Smooth muscle cell of the brain vasculature (primary cell): ENCODE measurements at places on chromosomes 2 and 18.
A peak's percentile ranks its signal among the peaks of the same experiment; 100 is the strongest.

GRCh38 chr2:99911736-99912135, 230.7 kb downstream of the AFF3 start:
- DNase-seq: no peak

GRCh38 chr2:67851956-67852824, 210.6 kb downstream of the C1D start:
- DNase-seq: no peak

- DNase-seq: no peak
These were observed 154.7 kb upstream of the HS6ST1 start for GRCh38 chr2:128473175-128474035.

- no peak for DNase-seq
These were observed 38.2 kb downstream of the SLC4A10 start for GRCh38 chr2:161662373-161662772.

DNA sequence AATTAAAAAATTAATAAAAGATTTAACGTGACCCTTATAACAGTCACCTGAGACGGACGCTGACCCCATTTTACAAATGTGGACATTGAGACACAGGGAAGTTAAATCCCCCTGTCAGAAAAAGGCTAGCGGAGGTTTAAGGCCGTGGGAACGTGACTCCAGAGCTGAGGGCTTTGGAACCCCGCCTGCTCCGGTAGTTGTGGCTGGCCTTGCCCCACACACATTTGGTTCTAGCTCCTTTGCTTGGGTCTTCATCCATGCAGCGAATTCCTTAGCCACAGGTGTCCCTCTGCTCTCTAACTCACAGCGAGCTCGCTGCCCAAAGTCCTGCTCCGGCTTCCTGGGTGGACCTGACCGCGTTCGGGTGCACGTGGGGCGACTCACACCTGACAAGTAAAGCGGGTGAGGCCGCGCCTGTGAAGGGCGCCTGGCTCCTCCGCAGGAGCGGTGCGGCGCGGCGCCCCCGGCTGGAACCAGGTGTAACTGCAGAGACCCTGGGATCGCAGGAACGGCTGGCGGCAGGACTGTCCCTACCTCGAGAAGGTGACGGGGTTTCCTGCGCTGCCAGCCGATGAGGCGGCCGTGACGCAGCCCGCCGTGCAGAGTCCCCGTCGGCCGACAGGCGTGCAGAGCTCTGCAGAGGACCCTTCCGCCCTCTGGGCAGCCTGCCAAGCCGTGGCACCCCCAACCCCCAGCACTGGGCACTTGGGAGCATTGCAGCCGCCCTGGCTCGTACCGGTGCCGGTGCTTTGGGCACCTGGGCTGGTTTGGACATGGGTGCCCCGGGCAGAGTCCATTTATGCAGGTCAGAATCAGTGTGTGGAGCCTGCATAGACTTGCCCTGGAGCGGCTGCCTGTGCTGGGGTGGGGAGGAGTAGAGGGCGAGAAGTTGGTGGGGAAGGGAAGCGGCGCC, 2.4 kb upstream of the PROC start:
- no peak for DNase-seq

GRCh38 chr2:85920810-85921545, 32.2 kb upstream of the ST3GAL5 start:
- DNase-seq: no peak

DNA sequence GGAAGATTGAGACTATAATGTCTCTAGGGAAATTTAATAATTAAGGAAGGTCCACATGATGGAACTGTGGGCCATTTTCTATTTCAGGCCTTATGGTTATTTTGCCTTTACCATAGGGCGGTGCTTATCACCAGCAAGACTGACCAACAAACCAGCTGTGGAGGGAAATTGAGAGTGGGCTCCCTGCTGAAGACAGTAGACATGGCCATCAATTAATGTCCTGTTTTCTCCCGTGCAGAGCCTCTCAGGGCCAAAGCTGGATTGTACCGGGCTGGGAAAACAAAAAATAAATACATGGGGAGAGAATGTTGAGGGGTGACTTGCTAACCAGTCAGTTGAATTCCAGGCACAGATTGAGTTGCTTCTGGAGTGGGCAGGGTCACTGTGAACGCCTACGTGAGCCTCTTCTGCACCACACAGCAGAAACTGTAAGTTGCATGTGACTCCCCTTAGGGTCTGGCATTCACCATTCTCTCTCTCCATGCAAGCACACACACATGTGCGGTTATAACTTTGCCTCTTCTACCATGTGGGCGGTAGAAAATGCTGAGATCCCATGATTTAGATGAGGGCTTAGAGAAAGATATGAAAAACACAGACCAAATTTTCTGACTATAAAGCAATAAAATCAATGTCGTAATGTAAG, 128.5 kb downstream of the COPS8 start:
- no peak for DNase-seq

DNA sequence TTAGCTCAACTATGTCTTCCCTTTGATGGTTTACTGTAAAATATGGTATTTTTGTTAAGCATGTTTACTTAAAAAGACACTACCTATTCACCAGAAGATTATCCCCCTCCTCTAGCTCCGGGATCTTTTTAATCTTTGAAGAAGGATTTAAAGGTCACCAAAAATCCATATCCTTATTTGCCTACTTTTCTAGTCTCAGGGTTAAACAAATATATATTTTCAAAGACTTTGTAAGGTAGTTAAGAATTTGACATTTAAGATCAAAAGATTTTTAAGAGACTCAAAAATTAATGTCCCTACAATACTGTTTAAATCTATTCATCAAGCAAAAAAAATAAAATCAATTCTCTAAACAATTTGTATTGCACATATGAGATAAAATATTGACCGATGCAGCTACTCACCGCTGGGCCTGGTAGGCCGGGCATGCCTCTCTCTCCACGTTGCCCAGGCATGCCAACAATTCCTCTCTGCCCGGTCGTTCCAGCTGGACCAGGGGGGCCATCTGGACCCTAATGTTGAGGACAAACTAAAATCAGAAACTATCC, 76.1 kb downstream of the COL3A1 start:
- DNase-seq: no peak

DNA sequence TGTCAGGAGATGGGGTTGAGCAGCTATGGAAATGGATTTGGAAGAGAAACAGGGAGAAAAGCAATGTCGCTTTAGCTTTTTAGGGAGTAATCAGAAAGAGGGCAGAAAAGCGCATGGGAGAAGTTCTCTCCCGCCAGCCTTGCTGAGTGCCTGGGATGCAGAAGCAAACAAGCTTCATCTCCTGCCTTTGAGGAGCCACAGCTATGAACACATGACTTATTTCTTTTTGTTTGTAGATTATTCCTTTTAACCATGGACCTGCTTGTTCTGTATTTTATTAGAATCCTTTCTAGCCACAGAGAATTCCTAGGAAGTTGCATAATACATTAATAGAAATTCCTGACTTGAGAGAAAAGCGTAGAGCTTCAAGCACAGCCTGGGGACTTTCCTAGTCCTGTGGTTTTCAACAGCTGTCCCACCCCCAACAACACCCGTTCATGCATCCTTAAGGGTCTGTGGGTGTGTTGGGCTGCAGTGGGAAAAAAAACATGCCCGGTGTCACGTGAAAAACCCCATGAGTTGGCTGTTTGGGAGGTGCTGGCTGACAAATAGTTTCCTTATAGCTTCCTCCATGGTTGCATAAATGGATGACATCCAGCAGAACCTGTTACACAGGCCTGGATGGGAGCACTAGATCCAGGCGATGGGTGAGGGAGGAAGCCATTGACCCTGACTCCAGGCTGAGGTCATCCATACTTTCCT, 14.9 kb downstream of the SLC9A4 start:
- peak; percentile 12 for DNase-seq

- DNase-seq: no peak
These were observed 8.2 kb downstream of the DLX2 start for GRCh38 chr2:172094294-172095145.

DNA sequence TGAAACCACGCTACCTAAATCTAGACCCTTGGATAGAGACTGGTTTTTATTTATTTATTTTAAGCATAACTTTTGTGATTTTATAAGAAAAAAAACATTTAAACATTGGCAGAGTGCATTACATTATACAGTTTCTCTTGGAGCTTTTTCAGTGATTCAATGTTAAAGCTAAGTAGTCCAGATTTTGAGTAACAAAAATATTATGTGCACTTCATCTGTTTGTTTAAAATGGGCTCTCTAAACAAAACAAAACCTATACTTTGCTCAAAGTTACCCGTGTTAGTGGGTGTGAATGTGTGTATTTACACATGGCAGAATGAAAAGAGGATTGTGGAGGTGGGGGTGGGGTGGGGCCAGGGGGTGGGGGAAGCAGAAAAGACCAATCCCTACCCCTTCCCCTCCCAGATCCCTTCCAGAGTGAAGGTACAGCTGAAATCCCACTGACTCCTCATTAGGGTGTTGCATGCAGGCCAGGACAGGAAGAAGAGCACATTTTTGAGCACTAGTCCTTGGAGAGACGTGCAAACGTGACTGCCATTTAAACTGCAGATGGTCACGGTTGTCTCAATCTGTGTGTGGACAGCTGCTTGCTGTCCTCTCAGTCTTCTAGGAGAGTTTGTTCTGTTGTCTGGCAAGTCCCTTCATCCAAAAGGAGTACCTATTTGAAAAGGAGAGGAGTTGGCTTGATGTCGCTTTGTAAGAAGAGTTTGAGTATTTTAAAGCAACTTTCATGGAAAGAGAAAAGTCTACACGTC, 303.0 kb downstream of the ICOS start:
- no peak for DNase-seq

DNA sequence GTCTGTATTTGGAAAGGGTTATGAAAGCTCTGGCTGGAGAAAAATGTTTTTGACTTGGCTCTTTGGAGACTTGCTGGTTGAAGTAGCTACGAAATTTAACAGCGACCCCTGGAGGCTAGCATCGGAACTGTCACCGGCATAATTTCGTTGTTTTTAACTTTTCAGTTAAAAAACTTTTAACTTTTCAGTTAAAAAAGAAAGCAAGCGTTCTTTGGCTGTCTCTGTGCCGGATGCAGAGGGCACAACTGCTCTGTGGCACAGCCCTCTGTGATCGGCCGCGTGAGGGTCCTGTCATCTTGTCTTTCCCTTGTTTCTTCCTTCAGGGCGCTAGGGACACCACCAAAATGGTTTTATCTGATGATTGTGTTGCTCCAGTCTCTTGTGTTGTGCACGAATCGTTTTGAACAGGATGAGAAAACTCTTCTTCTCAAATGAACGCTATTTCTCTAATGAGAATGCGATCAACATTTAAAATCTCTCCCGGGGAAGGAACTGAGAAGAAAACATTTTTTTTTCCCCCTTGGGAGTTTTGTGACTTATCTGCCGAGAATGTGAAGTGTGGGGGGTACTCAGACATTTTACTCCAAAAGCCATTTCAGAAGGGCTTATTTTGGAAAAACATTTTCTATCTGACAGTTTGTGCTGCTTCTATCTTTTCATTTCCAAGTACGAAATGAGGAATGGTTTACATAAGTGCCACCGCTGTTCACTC, 57.1 kb downstream of the ADCYAP1 start:
- peak; percentile 6 for DNase-seq

DNA sequence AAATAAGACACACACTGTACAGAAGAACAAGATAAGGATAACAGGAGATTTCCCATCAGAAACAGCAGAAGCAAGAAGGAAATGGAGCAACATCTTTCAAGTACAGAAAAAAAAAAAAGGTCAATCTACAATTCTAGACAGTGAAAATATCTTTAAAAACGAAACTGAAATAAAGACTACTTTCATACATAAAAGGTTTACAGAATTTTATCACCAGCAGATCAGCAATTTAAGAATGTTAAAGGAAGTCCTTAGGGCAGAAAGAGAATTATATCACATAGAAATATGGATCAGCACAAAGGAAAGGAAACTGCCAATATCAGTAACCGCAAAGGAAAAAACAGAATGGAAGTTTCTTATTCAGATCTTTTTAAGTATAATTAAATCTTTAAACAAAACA, 931.0 kb downstream of the EPHA4 start:
- no peak for DNase-seq

GRCh38 chr2:23683001-23683400, 243.9 kb downstream of the ATAD2B start:
- DNase-seq: no peak

GRCh38 chr2:18546567-18546966, 13.9 kb downstream of the RDH14 start:
- DNase-seq: no peak

- DNase-seq: no peak
These were observed 33.6 kb downstream of the TTC32 start for GRCh38 chr2:19868224-19868623.

DNA sequence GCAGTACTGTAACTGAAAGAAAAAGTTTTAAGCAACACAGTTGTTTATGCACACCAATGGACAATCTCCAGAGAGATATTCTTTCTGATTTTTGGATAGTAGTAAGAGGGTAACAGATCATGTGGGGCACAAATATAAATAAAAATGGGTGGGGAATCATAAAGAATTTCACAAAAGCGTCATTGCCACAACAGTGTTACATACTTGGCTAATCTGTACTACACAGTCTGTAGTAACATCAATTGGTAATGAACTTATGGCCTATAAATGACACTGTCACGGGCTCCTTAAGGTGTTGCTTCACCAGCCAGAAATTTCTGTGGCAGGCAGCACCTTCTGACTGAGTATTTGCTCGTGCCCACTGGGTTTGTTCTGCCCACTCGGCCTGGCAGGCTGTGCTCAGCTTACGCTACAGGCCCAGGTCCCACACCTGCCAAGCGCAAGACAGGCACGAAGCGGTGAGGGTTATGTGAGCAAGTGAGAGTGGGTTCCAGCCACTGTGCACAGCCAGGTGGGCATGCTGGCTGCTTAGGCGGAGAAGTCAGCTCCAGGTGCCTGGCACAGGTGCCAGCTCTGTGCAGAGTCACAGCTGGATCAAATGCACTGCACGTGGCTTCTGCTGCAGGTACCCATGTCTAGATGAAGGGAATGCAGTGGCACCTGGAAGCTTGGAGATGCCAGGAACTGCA, 532.5 kb upstream of the SLC39A10 start:
- DNase-seq: no peak

GRCh38 chr18:42623935-42624334, 491.6 kb downstream of the RIT2 start:
- no peak for DNase-seq

DNA sequence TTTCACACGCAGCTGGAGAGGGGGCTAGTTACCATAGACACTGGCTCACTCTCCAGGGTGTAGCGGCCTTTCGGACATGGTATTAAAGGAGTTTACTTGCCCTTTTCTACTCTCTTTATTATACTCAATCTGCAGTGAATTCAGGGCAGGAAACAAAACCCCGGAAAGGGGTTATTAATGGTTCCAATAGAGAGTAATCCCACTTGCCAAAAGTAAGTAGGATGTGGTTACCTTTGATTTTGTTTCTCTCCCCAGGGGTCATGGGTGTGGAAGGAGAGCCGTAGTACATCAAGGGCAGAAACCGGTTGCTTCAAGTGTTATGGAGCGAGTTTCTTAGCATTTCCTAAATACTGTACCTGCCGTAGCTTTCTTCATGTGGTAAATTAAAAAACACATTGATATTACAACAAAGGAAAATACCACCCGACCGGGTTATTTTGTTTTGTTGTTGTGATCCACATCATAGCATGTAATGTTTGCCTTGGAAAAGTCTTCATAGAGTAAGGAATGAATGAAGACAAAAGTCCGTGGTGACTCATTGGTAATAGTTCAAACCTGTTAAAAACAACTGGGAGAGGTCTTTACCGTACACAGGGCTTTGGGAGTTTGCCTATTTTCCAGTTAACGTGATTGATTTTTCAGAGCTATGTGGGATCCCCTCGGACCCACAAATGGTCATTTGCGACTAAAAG, 71.5 kb downstream of the SLC4A3 start:
- no peak for DNase-seq
